NCI-H748 treated with DMSO at 0.1 percent for 48 hours (cell line): ENCODE measurements at places on chromosomes 5 and 9.

- DNase-seq = no peak
These were observed 145.1 kb upstream of the ADAMTS16 start for GRCh38 chr5:4995014-4995413.

GRCh38 chr5:8949908-8950307, 596.0 kb downstream of the SEMA5A start:
- DNase-seq = no peak

DNA sequence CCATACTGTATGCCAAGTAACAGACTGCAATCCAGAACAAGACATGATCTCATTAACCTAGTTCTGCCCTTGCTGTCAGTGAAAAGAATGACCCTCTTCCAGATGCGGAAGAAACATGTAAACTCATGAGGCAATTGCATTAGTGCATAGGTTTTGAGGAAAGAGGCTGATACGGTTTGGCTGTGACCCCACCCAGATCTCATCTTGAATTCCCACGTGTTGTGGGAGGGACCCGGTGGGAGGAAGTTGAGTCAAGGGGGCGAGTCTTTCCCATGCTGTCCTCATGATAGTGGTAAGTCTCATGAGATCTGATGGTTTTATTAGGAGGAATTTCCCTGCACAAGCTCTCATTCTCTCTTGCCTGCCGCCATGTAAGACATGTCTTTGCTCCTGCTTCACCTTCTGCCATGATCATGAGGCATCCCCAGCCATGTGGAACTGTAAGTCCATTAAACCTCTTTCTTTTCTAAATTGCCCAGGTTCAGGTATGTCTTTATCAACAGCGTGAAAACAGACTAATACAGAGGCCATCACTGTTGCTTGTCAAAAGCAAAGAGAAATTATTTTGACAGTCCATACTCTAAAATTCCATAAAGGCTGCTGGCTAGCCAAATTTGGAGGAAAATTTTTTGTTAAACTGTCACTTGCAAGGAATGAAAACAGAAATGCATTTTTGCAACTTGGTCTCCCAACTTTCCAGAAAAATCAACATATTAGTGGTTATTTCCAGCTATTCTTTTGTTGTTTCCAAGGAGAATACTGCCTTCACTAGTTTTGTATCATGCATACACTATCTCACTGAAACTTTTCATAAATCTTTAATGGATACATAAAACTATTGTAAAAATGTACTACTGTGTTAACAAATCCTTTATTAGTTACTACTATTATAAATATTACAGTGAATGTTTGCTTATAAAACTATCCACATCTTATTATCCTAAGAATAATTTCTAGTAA, 3.2 kb upstream of the ARL15 start:
- DNase-seq = no peak

- DNase-seq = peak; percentile 70
These were observed 81.0 kb downstream of the RXRA start for GRCh38 chr9:134407121-134407779.

DNA sequence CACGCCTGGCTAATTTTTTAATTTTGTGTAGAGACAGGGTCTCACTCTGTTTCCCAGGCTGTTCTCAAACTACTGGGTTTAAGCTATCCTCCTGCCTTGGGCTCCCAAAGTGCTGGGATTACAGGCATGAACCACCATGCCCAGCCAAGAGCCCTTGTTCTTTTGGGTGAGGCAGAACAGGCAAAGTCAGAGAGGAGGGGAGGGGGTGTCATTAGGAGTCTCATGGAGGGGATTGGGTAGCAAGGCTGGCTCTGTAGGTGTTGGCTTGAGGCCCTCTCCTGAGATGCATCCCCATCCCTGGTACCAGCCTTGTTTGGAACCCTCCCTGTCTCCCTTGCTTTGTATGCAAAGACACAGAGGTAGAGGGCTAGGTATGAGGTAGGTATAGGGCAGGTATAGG, 24.1 kb downstream of the GSN start:
- DNase-seq = no peak

DNA sequence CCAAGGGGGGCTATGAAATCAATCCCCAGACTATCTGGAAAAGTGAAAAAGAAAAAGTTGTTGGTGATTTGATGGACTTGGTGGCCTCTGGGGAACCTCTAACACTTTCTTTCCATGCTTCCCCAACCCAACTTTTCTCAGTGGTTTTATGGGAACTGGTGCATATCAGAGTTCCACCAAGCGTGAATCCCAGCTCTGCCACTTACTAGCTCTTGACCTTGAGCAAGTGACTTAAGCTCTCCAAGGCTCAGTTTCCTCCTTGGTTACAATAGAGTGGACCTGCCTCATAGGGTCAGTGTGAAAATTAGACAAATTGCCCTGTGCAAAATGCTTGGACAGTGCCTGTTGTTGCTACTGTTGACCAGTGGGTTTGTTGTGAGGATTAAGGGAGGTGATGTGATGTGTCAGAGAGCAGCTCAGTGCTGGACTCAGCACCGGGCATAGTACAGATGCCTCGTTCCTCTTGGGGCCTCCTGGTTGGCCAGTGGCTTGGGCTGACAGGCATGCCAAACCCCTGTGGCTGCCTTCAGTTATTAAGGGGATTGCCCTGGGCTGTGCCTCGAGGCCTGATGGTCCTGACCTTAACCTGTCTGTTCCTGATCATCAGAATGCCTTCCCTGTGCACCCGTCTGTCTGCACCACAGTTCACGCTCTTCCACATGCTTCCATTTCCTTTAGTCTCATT, 49.3 kb downstream of the COL15A1 start:
- DNase-seq = no peak

DNA sequence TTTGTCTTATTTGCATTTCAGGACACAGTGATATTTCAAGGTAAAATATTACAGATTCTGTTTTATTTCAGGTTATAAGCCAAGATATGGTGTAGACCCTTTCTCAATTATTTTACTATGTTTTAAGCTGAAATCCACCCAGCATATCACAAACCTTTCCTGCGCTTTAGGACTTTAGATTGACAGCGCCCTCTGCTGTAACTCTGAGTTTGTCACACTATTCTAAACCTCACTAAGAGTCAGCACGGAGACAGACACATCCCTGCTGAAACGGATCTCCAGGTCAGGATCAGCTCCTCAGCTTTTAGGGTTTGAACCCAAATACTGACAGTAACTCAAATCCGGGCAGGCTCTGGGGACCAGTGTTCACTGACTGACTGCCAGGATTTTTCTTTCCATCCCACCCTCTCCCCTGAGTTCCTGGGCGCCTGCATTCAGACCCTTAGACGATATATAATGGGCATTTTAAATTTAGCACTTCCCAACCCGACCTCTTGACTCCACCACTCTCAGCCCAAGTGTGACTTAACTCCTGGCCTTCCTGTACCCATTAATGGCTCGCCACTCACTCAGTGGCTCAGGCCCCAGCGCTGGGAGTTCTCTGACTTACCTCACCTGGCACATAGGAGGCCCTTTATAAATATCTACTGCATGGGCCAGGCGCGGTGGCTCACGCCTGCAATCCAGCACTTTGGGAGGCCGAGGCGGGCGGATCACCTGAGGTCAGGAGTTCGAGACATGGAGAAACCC, 33.5 kb downstream of the TLX3 start:
- DNase-seq = peak; percentile 63

GRCh38 chr9:99693888-99694287, 127.8 kb upstream of the NR4A3 start:
- no peak for DNase-seq
